ENCODE measurements at places on chromosomes 16 and 17. TPM values are rescaled to one million over a fixed set of nuclear protein-coding genes. Genes with fewer than 3 reads are reported as not detected.
A peak's percentile ranks its signal among the peaks of the same experiment; 100 is the strongest.

DNA sequence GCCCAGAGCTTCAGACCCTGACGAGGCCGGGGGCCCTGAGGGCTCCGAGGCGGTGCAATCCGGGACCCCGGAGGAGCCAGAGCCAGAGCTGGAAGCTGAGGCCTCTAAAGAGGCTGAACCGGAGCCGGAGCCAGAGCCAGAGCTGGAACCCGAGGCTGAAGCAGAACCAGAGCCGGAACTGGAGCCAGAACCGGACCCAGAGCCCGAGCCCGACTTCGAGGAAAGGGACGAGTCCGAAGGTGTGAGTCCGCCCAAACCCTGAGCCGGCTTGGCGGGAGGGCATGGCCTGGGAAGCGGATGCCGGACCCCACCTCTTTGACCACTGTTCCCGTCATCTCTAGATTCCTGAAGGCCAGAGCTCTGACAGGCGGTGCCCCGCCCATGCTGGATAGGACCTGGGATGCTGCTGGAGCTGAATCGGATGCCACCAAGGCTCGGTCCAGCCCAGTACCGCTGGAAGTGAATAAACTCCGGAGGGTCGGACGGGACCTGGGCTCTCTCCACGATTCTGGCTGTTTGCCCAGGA, 4.4 kb downstream of the NOL3 start:
- DNase-seq: no peak

DNA sequence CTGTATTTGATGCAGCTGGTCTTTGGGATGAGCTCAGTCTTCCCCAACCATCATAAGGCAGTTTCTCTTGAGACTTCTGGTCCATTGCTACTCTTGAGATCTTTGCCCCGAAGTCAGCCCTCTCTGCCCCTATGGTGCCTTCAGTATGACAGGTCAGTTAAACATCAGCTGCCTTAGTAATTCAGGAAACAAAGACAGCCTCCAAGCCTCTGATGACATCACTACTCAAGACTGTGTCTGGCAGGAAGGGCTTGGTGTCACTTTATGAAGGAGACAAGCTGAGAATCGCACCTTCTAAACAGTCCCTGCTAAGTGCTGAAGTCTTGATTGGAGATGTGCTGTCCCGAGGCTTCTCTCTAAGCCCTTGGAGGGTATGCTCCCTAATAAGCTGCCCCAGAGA, 104.9 kb upstream of the TBX2 start:
- no peak for DNase-seq

DNA sequence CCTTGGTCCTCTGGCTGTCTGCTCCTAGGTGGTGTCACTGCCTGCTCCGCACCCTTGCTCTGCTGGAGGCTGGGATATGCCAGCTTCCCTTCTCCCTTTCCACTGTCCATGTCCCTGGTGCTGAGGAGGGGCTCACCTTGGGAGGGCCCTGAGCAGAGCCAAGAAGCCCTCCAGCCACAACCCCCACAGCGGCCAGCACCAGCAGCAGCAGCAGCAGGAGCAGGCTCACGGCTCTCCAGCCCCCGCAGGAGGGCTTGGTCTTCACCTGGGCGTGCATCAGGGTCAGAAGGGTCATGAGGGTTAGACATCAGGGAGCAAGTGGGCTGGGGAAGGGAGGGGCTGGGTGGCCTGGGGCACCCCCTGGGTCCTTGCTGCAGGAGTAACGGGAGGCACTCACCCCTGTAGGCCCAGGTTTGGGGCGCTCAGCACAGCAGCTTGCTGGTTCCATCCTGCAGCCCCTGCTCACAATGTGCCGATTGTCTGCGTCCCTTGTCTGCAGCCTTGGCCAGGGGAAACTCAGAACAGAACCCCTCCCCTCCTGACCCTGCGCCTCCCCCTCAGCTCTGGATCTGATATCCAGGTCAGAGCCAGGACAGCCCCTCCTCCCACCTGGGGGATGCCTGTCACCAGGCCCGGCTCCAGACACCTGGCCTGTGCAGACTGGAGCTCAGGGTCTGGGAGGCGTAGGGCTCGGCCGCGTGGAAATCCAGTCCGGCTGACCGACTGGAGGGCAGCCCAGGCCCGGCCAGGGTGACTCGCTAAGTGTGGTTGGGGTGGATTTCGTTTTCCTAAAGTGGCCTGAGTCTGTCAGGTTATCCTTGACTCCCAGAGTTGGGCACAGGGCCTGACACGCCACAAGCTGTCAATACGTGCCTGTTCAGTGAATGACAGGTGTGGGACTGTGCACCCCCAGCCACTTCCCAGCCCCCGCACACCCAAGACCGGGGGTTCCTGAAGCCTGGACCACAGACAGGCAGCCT, at the start of gene BRICD5:
TSS of gene BRICD5 (minus strand) at position 478 of the 980 bp plus-strand sequence. CDS start at position 448, 30 bp downstream.
- DNase-seq: peak; percentile 54

GRCh38 chr17:10836966-10837590, 809 bp downstream of the PIRT start:
- no peak for DNase-seq

DNA sequence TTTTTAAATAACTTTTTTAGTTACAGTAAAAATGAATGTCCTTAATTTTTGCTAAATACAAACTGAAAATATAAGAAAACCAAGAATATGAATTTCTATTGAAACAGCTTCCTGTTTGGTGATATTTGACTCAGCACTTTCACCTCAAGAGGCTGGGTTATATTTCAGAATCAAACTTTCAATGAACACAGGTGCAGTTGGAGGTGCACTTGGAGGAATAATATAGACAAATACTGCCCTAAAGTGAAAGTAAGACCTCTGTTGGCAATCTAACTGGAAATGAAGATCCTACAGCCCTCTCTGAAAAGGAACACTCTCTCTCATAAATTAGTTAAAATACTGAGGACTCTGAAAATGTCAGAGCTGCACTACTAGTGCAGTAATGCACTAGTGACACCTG, 106.2 kb downstream of the BRIP1 start:
- no peak for DNase-seq

- no peak for DNase-seq
Observed at GRCh38 chr17:64186171-64187092, 56.5 kb upstream of the ERN1 start.

DNA sequence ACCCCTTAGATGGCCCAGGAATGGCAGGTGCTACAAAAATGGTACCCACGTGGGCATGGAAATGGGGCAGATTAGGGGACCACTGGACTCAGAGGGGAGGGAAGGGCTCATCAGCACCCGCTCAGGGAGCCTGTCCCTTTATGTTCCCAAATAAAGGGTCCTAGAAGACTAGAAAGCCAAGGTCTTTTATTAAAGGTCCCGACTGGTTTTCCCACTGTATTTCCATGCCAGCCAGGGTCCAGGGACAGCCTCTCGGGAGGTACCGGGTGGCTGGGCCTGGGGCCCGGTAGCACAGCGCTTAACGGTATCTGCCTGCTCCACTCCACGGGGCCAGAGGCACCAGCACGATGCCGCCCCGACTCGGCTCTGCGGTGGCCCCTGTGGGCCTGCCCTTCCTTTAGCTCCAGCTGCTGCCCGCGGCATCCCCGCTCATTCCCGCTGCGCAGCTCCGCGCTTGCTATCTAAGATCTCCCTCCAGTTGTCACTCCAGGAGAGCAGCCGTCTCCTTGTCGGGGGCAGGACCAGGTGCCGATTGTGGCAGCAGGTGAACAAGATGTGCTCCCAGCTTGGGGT, 1.4 kb downstream of the NT5C start:
- DNase-seq: no peak

- DNase-seq: no peak
Observed at GRCh38 chr16:84597931-84598351, 19.9 kb downstream of the COTL1 start.

DNA sequence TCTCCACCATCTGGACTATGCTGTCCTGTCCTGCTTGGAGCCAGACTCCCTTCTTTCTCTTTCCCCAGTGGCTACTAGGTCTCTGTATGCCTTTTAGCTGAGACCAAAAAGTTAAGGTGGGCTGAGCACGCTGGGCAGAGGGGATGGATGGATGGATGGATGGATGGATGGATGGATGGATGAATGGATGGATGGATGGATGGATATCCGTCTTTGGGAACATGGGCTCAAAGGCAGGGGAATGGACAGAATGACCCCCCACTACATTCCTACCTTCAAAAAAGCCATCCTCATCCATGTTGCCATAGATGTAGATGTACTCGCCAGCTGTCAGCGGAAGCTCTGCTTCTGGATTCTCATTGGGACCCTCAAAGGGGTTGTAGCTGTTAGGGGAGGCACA, 12.8 kb downstream of the TSPOAP1 start:
- DNase-seq: no peak

DNA sequence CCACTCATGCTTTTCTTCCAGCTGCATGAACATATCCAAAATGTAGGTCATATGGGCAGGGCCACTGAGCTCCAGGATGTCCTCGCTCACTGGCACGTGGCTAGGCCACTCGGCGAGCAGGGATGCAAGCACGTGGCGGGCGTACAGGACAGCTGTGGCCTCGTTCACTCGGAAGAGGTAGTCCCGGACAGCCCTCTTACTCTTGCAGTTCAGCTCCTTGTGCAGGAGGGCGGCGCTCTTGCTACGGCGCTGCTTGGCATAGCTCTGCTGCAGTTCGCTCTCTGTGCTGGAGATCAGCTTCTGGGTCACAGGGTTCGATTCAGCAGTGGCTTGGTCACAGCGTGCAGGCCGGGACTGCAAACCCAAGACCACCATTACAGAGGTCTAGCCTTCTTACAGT, 53.1 kb upstream of the ATP2A3 start:
- no peak for DNase-seq

DNA sequence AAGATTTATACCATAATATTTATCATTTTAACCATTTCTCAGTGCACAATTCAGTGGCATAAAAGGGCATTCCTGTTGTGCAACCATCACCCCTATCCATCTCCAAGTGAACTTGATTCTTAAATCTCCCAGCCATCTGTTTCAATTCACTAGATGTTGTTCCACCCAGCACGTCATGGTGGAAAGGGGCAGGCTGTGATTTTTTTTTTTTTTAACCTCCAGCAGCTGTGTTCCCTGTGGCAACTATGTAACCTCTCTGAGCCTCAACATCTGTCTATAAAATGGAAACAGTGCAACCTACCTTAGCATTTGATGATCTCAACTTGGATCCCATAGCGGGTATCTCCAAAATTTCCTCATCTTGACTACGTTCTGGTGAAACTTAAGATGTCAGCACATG, 604.5 kb downstream of the WWOX start:
- DNase-seq: no peak

- DNase-seq: no peak
Observed at GRCh38 chr17:13665872-13666635, 64.3 kb upstream of the HS3ST3A1 start.

DNA sequence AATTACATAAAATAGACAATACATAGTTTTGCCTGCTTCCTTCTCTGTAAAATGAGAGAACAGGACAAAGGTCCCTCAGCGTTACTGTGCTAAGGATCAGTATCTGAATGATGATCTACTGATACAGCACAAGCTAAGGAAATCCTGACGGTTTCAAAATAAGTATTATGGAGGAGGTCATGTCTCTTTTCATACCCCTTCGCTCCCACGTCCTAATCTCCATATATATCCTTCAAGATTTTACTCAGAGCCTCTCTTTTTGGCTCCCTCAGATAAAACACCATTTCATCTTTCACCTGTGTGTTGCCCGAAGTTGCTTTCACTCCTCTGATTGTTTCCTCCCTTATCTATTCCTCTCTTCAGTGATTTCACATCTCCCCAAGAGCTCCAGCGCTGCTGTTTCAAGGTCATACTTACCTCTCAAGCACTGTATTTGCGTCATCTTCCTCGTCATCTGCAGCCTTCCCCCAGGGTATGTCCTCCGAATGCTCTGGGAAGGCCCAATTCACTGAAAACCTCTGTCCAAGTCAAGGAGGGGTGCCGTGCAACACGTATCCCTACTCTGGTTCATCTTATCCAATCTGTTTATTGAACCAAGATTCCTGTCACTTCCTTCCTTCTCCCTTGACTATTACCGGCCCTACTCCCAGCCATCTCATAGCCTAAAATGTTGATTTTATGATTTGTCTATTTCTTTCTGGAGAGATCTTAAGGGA, 1.2 kb upstream of the BLTP2 start:
- DNase-seq: peak; percentile 34

DNA sequence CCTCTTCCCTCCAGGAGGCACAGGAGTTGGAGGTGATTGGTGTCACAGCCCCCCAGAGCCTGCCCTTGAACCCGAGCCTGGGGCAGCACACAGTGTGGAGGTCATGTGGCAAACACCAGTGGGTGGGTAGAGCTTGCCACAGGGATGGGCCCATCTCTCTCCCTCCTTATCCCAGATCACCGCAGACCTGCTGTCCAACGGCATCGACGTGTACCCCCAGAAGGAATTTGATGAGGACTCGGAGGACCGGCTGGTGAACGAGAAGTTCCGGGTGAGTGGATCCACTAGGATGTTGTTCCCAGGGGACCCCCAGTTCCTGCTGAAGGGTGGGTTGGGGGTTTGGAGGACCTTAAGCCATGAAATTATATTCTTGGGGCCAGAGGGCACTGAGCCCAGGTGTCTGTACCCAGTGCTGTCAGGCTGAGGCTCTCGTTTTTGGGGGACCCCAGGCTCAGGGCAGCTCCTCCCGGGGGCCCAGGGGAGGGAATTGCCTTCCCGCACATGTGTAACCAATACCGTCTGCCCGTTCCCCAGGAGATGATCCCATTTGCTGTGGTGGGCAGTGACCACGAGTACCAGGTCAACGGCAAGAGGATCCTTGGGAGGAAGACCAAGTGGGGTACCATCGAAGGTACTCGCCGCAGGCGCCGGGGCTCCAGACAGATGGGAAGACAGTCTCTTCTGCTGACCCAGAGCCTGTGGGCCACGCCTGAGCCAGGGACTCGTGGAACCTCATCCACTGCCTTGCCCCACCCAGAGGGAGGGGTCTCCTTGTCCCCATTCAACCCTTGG, 351.9 kb downstream of the SEC14L1 start:
- no peak for DNase-seq

GRCh38 chr17:49977463-49978389, 8.7 kb downstream of the DLX4 start:
- no peak for DNase-seq

DNA sequence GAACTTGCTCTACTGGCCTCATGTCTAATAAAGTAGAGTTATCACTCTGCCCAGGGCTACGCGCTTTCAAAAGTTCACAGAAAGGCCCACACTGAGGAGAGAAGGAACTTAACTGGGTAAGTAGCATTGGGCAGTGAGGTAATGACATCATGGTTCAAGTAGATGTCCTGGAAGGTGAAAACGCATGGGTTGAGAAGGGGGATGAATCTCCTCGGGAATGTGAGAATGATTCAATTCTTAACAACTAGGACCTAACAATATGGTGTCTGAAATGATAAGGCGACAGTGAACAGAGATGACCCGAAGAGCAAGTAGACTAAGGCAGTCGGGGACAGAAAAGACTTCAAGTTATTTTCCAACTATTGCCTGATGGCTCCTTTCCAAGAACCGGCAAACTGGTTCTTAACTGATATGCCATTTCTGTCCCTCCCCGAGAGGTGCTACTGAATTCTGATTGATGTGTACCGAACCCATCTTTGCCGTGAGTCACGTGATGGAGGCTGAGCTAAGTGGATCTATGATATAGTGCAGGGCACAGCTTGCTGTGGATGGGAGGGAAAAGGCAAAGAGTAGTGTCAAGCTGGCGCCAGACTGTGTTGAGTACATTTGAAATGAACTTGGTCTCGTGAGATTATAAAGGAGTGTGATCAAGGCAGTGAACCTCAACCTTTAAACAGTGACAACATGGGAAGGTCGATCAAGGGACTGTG, 44.1 kb downstream of the MARCHF10 start:
- no peak for DNase-seq

Gene ATP1B2
- total RNA-seq: 1.9 TPM

Gene TMC5
- total RNA-seq: 5.8 TPM

Gene XPO6
- 32.6 TPM for total RNA-seq

Gene ADGRG1
- total RNA-seq: 102 TPM

Gene TERB1
- not detected for total RNA-seq

Gene GALK1
- total RNA-seq: 22.3 TPM

Gene SLC38A7
- 3.0 TPM for total RNA-seq

Gene MYL4
- total RNA-seq: 0.28 TPM

Gene CBX4
- 18.8 TPM for total RNA-seq

Measured in pancreas (tissue), 10 donors.